ENCODE measurements at places on chromosomes 12 and 14.

- DNase-seq = no peak
Measured at GRCh38 chr12:91127306-91127705, 16.0 kb upstream of the LUM start.

DNA sequence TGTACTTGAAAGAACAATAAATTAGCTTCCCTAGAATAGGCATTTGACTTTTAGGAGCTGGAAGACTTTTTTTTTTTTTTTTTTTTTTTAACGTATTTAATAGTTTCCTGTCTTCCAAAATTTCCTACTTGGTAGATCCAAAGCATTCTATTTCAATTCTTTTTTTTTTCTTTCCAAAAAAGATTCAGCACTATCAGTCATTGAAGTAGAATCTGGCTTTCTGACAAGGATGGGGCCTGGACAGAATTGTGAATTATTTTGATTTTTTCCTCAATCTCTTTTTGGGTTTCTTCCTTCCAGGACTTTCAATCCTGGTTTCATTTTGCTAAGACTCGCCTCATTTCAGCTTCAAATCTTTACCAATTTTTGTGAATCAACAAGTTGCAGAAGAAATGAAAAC is 21.2 kb downstream of the GNG2 start:
- no peak for DNase-seq

DNA sequence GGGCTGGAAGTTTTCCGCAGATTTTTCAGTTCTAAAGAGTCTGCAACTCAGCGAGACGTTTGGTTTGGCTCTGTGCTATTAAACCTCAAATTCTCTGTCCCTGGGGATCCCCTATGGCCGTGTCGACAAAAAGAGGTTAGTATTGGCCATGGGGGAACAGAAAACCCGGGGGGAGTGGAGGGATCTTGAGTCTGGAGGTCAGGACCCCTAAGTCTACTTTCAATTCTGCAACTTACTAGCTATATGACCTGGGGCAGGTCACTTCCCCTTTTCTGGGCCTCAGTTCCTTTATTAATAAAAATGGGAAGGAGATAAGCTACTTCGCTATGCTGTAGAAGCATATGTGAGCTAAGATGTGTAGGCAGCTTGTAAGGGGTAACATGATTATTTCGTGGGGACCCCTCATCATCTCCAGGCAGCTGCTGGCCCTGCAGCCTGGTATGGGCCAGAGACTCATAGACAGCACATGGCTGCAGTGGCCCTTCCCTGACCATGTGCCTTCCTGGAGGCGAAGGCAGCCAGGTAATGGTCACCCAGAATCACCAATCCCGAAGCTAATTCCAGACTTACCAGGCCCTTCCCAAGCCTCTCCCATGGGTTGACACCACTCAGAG is 8.6 kb downstream of the ASB2 start:
- DNase-seq = no peak

- DNase-seq = no peak
Measured at GRCh38 chr14:103716091-103716801, 636 bp downstream of the ZFYVE21 start.

GRCh38 chr14:106459971-106460730 is 933.8 kb downstream of the TMEM121 start:
- DNase-seq = no peak

DNA sequence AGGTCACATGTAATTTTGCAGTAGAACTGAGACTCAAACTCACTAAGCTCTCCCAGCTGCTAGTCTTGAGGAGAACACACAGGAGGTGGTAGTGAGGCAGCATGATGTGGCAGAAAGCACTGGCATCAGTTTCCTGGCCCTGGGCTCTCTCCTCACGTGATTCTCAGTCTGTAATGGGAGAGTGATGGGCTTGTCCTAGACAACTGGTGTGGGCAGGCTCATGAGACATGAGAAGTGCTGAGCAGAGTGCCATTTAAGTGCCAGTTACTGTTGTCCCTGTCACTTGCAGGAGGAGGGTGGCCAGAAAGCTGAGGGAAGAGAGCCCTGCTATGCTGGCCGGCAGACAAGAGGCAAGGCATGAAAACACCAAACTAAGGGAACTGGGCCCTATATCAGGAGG is 48.5 kb upstream of the OVCH1 start:
- no peak for DNase-seq

DNA sequence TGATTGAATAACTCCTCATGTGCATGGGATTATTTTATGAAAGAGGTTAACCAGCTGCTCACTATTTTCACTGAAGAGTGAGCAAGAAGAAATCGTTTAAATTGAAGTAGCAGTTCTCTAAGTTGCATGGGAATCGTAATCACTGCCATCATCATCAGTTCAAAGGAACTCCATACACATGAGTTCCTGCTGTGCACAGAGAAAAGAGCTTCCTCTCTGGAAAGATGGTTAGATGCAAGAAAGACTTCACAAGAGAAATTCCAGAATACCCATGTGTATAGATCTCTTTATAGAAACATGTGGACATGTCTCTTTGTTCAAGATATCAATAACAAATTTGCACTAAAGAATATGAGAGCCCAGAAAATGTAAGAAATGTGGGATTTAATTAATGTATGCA is 291.3 kb downstream of the PDZRN4 start:
- DNase-seq = no peak

DNA sequence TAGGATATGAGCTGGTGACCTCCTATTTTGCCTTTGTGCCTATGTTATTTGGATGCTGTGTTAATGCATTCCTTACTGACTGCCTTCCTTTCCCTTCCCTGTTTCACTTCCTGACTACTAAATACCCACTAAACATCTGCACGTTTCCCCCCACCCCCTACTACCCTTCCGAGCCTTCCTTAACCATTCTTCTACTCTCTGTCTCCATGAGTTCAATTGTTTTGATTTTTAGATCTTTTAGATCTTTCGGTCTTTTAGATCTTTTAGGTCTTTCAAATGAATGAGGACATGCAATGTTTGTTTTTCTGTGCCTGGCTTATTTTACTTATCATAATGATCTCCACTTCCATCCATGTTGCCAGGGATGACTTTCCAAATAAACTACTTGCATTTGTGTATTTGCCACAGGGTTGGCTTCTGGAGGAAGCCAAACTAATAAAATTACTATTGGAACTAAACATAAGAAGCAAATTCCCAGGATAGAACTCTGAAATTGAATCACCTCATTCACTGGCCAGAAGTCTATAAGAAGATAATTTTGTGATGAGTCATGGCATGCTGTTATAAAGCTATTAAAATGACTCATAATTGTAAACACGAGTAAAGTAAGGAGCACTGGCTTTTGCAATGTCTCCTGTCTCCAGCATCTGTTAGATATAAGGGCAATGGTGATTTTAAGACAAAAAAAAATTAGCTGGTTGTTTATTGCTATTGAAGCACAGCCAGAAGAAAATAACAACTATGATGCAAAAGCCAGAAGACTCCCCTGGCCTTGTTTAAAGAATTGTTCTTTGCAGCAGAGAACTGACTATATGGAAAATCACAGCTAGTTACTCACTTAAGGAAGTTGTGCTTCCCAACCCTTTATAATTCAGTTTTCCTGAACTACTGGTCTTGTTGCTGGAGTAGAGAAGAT is 586.3 kb downstream of the LRFN5 start:
- peak; percentile 63 for DNase-seq

- DNase-seq = no peak
Measured at GRCh38 chr14:36181417-36181816, 4.9 kb upstream of the PTCSC3 start.

DNA sequence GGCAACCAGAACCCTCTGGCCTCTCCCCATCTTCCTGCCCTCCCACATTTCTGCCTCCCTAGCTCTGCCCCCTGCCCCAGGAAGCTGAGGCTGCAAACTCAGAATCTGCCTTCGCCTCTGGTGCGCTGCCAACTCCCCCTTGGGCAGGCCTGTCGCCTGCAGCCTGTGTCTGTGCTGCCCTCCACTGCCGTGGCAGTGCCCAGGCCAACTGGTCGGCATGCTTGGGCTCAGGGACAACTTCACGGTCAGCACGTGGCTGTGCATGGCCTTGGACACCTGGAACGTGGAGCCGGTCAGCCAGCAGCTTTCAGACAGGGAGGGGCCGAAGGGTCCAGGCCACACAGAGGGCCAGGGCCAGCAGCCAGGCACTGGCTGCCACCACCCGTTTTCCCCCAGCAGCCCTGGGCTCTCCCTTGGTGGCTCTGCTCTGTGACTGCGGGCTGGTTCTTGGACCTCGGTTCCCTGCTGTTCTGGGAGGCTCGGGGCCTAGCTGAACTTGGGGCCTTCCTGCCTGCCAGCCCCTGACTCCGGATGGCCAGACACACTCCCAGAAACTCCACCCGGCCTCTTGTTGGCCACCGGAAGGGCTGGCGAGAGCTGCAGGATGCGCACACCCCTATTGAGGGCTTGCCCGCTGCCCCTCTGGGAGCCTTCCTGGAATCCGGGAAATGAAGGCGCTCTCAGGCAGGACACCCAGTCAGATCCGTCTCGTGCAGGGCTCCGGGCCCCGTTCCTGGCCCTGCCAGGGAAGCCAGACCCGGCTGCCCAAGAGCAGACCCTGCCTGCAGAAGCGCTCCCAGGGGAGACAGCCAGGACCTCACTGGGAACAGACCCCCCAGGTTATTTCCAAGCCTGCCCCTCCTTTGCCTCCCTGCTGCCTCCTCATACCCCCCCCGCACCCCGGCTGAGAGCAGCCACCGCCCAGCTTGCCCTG is 34.2 kb upstream of the PPP1R13B start:
- DNase-seq = no peak

GRCh38 chr14:74109369-74109768 is 24.6 kb downstream of the LIN52 start:
- no peak for DNase-seq

- no peak for DNase-seq
Measured at GRCh38 chr14:99720941-99721791, 37.1 kb downstream of the CYP46A1 start.

GRCh38 chr12:15527201-15528080 is 205.1 kb downstream of the PTPRO start:
- no peak for DNase-seq

DNA sequence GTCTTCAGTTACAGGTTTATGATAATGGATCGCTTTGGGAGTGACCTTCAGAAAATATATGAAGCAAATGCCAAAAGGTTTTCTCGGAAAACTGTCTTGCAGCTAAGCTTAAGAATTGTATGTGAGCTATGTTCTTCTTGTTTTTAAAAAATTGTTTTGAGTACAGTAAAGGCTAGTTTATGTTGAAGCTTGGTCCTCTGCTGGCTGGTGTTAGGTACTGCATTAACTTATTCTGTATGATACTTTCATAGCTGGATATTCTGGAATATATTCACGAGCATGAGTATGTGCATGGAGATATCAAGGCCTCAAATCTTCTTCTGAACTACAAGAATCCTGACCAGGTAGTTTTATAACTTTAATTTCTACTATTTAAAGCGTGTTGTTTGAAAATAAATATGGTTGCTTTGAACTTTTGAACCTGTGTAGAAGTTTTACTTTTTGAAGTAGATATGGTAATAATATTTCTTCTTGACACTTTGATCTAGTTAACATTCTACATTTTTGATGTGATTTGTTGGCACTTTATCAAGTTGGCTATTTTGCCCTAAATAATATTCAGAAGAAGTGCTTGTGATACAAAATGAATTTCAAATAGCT is 55.7 kb downstream of the VRK1 start:
- DNase-seq = peak; percentile 17

DNA sequence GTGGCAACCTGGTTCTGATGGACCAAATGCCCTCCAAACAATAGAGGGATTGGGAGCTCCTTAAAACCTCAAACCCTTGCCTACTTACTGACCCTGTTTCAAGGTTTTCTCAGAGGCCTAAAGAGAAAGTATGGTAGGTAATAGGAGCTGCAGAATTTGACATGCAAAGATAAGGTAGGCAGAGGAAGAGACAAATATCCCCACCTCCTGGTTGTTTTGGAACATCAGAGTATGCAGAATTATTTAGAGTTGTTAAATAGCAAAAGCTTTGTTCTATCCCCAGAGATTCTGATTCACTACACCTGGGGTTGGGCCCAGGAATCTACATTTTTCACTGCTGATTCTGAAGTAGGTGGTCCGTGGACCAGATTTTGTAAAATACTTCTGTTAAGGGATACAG is 421.2 kb downstream of the SOX5 start:
- DNase-seq = no peak

GRCh38 chr14:21454843-21455544 is 929 bp downstream of the CHD8 start:
- DNase-seq = no peak

DNA sequence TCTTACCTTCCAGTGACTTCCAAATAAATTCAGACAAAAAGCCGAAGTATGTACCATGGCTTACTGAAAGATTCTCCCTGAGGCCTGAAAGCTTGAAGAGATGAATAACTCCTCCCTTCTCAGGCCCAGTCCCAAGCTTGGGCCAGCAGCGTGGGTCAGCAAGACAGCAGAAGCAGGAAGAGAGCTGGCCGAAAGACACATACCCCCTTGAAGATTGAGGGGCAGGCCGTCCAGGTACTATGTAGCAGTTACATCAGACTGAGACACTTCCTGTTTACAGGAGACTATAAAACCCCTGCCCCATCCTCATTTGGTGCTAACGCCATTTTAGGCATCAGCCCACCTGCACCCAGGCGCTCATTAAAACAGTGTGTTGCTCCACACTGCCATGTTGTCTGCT is 15.0 kb downstream of the NDUFA12 start:
- DNase-seq = no peak

GRCh38 chr12:93115198-93115601 is 186.1 kb upstream of the EEA1 start:
- no peak for DNase-seq

GRCh38 chr12:93234641-93235040 is 143.1 kb upstream of the NUDT4 start:
- DNase-seq = no peak

DNA sequence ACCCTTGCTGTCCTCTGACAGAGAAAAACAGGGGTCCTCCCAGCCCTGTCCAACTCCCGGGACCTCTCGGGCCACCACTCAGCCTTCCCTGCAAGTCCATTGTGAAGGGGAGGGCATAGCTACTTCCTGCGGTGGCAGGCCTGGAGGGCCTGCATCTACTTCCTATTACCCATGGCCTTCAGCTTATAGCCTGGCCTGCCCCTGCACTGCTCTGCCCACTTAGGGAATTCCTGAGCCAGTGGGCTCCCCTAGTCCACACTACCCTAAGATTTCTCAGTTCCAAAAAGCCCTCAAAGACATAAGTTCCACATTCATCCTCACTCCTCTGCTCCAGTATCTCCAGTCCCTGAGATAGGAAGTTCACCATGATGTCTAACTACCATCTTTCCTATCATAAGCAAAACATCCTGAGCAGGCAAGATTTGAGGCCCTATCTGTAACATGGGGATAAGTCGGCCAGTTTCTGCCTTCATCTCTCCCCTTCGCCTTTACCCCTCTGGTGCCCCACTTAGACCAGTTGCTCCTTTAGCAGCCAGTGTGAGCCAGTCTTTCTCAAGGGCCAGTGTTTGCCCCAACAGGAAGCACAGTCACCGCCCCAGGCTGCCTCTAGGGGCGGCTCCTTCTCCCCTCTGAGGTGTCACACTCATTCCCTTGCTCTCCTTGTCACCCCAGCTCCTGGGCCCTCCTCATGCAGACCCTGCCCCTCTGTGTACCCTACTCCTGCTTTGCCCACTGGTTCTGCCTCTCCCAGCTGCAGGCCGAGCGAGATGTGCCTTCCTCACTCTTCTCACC is 10.9 kb downstream of the HDAC7 start:
- no peak for DNase-seq

DNA sequence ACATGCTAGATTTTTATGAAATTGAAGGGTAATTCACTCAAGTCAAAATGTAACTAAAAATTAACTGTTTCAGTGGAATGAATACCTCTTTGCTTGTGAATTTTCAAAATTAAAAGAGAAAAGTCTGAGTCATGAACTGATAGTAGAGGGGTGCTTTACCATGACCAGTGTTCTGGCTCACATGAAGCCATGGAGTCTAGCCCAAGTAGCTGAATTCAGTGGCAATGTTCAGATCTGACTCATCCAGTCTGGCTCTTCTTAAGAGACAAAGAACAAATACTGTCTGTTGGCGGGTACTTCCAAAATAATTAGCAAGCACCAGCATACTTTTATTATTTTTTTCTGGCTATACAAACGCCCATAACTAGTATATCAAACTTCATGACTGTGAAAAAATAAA is 366.3 kb upstream of the GARIN6 start:
- DNase-seq = no peak

Measured in smooth muscle cell of the brain vasculature (primary cell).